H9 (cell line): ENCODE measurements at places on chromosomes 5 and 9. TPM values are rescaled to one million over a fixed set of nuclear protein-coding genes. Genes with fewer than 3 reads are reported as not detected.

Gene DCTN3
- 35.2 and 40.0 TPM in 2 replicates for total RNA-seq

Gene LSM11
- 4.5 and 4.7 TPM in 2 replicates for total RNA-seq

Gene TSLP
- total RNA-seq = 0.59 and 0.63 TPM in 2 replicates

Gene IL3
- total RNA-seq = not detected in 2 replicates

Gene CD74
- total RNA-seq = 19.5 and 19.9 TPM in 2 replicates

DNA sequence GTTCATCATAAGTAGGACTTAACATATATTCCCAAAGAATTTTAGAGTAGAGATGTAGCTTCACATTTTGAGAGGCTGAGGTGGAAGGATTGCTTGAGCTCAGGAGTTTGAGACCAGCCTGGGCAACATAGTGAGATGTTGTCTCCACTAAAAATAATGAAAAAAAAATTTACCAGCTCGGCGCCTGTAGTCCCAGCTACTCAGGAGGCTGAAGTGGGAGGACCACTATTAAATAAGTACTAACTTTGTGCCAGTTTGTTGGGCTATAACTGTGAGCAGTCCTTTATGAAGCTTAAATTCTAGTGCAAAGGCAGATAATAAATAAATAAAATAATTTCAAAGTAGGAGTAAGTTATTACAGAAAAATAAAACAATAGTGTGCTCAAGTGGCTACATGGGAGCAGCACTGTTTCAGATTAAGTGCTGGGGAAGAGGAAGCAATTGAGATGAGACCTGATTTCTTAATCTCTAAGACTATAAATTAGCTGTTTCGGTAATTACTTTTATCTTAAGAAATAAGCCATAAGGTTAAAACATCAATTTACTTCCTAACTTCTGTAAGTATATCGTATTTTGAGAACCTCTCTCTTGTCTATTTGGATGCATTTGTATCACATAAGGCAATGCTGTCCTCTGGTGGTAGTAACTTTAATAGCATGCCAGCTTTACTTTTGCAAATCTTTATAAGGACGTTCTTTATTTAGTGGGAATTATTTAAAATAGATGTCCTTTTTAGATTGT lies 98.9 kb downstream of the CSNK1G3 start:
- no peak for DNase-seq

DNA sequence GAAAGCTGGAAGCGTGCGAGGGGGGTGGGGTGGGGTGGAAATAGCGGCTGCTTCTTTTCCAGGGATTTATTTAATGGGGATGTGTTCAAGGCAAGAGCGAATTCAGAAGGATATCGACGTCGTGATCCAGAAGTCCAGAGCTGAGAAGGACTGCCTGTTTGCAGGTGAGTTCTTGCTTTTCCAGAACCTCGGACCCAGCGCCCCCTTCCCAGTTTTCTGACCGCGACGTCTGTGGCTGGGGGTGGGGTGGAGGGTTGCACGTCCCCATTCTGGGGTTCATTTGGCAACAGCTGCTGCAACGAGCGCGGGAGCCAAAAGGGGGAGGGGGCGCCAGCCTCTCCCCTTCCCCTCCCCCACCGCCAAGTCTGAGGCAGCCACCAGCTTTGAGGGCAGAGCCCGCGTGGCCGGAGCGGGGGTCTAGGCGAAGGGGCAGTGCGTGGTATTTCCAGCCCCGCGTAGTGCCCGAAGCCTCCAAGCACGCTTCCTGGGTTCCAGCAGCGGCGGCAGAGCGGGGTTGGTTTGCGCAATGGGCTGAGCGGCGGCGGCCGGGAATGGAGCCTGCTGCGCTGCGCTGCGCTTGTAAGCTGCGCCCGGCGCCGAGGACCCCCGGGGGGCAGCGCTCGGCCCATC lies 701 bp downstream of the PARP8 start:
- peak; percentile 66 for DNase-seq

DNA sequence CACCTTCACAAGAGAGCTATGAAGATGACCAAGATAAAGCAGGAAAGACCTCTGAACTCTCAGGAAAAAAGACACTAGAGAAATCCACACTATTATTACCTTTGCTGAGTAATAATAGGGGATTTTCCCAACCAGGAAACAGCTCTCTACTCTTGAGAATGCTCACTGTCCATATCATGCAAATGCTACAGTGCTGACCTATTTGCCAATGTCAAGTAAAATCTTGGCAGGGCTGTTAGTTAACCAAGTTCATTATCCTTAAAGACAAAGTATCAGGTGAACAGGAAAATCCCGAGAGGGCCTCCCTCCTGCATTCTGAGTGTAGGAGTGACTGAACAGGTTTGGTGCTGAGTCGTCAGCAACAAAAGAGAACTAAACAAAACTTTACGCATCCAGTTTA lies 306.6 kb downstream of the ACTL7B start:
- DNase-seq = no peak

DNA sequence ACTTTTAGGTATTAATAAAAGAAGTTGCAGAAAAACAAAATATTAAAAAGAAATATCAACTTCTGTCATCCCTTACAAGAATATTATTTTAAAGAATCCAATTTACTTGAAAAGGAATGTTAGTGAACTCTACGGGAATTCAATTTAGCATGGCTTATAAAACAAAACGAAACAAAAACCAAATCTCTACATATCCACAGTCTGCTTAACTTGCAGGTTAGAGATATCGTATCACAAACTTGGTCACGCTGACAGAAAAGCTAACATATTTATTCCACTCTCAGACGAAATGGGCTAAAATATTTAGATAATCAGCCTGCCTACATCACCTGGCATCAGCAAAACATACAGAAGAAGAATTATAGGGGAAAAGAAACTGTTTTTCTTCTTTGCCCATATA lies 92.7 kb downstream of the MPDZ start:
- no peak for DNase-seq

DNA sequence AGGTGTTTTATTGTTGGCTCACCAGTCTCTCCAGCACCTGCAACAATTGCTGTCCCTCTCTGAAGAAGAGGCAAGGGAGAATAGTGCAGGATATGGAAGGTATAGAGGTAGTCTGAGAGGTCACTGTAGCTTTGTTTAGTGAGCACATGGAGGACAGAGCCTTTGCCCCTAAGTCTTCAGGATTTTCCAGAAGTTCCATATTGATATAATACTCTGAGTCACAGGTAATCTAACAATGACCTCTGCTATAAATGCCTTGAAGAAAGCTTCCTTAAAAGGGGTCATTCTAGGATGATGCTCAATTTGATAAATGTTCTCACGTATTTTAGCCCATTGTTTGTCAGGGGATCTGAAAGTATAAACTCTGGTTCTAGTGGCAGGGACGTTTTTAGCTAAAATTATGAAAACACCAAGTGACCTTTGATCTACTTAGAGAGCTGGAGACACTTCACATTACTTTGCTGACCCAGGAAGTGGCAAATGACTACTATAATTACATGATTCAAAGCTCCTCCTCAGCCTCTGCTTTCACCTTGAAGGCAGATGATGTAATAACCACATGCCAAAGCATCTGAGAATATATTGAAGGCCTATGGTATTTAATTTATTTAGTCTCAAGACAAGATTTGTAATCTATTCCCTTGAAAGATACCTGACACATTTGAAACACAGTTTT lies 366.9 kb upstream of the NUDT12 start:
- no peak for DNase-seq

DNA sequence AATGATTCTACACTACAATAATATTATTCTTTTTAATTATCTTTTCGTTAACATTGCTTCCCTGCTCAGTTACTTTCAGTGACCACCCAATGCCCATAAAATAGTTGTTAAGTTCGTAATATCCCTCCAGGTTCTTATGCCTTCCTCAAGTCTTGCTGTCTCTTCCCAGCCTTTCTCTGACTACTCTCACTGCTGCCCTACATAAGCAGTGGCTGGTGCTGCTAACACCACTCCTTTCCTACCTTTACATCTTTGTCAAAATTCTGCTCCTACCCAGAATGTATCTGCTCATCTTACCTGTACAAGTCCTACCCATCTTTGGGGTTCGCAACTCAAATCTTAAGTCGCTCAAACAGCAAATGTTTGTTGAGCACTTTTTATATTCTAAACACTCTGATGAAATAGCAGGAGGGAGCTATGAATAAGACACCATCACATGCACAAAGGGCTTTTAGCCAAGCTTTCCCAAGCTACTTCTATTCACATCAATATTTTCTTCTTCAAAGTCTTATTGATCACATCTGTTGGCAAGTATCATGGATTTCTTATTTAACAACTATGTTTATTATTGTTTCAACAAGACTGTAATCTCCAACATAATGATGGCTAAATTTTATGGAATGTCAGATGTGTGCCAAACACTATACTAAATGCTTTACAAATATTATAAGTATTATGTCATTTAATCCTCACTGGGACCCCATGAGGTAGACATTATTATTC lies 29.5 kb downstream of the SLC25A46 start:
- DNase-seq = no peak

- no peak for DNase-seq
These were observed 298.6 kb upstream of the PTPRD start for GRCh38 chr9:10911373-10911772.

DNA sequence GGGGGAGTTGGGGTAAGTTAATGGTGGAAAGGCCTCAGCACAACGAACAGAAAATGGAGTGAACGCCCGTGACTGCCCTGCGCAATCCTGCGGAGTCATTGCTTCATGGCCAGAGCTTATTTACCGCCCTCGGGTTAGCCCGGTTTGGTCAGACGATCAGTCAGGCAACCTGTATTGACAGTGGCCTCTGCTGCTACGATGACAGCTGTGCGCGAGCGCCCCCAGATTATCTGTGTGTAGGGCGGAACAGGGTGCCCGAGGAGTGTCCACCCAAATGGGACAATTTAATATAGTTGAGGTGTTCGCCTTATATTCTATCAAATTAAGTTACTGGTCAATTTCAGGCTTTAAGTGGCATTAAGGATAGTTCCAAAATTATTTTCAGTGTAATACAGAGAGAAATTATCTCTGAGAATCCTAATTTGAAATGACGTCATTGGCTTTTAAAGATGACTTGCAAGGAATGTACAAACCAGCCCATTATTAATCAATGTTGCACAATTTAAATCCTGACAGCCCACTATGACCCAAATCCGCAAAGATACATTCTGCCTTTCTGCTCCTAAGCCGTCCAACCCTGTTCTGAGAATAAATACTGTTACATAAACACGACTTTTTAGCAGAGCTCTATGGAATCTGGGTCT lies 879 bp upstream of the UBQLN1 start:
- DNase-seq = peak; percentile 55

DNA sequence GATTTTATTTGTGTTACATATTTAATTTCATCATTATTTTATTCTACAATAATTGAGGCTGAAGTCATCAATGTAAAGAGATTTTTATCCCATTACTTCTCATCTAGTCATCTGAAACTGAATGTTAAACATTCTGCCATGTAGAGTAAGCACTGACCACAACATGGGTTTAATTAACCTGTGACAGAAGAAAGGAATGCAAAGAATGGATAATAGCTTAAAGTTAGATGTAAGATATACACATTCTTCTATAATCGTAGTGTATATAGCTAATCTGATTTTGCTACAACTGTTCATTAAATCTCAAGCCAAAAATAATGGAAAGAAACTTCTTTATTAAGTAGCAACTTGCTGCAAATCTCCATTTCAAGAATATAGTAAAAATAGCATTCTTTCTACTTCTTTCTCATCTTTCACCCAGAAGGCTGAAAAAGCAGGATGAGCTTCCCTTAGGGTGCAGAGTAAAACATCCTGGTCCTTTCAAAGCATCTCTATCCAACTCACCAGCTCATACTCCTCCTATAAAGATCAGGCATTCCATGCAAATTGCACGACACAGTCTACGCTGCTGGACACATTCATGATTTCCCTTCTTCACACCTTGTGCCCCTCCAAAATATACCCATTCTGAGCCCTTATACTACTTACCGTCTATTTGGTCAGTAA lies 115.2 kb downstream of the EFNA5 start:
- DNase-seq = no peak
